ENCODE measurements at places on chromosomes 1 and 21.

DNA sequence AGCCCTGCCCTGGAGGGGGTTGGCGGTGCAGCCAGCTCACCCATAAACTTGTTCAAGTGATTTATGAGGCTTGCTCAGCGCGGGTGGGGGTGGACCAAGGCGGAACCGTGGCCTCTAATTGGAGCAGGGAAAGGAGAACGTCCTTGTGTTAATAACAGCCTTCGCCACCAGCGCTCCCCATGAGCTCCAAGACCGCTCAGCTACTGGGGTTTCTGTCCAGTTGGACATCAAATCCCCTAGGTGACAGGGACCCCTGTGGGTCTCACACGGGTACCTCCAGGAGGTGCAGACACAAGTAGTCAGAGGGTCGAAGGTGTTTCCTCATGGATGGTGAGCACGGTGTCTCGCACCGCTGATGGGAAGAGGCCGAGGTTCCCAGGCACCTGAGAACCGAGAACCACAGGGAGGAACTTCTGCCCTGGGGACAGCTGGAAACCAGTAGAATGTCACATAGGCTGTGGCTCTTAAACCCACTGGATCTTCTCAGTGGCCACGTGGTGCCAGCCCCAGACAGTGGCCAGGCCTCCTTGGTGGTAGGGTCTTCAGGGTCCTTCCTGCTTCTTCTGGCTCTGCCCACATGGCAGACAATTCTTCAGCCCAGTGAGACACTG is 3.7 kb upstream of the ACTRT2 start:
- no peak for DNase-seq

DNA sequence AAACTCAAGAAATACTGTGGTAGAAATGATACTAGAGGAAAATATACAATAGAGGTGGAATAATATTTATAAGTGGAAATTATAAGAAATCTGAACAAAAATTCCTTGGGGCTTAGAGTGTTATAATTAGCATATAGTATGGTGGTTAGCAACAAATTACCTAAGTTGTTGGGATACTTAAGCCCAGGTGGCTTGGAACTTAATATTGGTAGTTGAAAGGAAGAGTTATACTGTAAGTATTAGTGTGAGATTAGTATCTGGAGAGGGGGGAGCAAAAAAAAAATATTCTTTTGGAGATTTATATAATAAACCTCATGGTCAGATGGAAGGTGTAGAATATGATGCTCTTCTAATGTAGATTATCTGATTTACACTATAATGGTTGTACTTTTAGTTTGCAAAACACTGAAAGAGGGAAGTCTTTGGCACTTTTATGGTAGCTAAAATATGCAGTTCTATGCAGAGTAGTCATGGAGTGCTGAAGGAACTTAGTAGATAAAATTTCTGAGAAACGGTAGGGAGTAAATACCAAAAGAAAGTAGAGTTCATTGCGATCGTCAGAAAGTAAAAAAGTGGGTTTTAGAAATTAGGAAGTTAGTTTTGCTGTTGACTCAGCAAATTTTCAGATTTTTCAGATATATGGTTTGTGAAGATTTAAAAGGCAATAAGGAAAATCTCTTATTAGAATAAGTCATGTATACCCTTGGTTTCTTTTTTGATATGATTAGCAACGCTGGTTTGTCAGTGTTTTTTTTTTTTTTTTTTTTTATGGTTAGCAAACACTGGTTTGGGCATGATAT is 45.7 kb downstream of the MTF2 start:
- DNase-seq, result no peak

DNA sequence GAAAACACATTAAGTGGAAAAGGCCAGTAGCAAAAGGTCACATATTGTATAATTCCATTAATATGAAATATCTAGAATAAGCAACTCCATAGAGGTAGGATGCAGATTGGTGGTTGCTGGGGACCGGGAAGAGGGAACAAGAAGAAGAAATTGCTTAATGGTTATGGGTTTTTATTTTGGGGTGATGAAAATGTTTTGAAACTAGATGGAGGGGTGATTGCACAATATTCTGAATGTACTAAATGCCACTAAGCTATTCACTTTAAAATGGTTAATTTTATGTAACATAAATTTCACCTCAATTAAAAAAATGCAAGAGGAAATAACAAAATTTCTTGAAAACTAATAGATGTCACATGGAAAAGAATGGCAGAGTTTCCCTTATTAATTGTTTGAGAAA is 6.7 kb downstream of the KIAA0040 start:
- DNase-seq, result no peak

- no peak for DNase-seq
Measured at GRCh38 chr1:218971156-218971555, 202.5 kb upstream of the LYPLAL1 start.

DNA sequence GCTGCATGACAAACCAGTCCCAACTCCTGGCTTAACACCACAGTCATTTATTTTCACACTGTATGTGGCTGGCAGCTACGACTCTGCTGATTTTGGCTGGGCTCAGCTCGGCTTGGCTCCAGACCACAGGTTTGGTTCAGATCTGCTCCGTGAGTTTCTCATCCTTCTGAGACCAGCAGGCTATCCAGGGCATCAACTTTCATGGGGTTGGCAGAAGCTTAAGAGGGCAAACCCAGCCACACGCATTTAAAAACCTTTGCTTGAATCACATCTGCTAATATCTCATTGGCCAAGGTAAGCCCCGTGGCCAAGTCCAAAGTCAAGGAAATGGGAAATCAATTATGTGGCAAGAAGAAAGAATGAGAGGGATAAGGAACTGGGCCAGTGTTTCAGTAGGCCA is 574.2 kb downstream of the MATN1 start:
- no peak for DNase-seq

DNA sequence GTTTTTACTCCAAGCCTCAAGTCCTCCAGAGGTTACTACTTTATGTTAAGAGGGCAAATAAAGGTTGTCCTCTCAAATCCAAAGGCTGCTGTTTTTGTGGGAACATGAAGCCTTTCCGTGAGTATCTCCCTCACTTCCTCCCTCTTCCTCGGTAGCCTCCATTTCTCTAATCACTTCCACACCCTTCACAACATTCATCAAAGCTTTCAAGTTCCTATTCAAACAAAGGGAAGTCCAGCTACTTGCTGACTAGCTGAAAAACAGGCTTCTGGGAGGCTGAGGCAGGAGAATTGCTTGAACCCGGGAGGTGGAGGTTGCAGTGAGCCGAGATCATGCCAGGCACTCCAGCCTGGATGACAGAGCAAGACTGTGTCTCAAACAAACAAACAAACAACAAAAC is 6.6 kb upstream of the CD48 start:
- DNase-seq, result no peak

GRCh38 chr1:100074604-100075395 is 57.9 kb downstream of the SASS6 start:
- DNase-seq, result no peak

DNA sequence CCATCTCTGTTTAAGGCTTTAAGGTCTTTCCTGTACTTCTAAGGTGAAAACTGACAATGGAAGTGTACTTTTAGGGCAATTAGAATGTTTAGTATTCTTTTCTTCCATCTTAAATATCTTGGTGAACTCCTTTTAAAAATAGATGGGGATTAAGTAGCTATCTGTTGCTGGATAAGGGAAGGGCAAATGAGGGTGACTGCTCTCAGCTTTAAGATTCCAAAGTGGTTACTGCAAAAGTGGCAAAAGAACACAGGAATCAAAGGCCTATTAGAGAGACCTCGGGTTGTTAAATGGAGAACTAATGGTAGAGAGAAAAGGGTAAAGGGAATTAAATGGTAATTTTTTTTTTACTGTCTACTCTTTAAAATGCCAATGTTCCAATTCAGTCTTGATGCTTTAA is 774.1 kb upstream of the B3GALT2 start:
- DNase-seq, result no peak

GRCh38 chr1:106768501-106768900 is 288.0 kb upstream of the PRMT6 start:
- DNase-seq, result no peak

All from GM10248 (cell line).